ENCODE measurements at places on chromosomes 4 and X.

- DNase-seq, result no peak
These were observed 173.0 kb upstream of the TET2 start for GRCh38 chr4:104973708-104974107.

DNA sequence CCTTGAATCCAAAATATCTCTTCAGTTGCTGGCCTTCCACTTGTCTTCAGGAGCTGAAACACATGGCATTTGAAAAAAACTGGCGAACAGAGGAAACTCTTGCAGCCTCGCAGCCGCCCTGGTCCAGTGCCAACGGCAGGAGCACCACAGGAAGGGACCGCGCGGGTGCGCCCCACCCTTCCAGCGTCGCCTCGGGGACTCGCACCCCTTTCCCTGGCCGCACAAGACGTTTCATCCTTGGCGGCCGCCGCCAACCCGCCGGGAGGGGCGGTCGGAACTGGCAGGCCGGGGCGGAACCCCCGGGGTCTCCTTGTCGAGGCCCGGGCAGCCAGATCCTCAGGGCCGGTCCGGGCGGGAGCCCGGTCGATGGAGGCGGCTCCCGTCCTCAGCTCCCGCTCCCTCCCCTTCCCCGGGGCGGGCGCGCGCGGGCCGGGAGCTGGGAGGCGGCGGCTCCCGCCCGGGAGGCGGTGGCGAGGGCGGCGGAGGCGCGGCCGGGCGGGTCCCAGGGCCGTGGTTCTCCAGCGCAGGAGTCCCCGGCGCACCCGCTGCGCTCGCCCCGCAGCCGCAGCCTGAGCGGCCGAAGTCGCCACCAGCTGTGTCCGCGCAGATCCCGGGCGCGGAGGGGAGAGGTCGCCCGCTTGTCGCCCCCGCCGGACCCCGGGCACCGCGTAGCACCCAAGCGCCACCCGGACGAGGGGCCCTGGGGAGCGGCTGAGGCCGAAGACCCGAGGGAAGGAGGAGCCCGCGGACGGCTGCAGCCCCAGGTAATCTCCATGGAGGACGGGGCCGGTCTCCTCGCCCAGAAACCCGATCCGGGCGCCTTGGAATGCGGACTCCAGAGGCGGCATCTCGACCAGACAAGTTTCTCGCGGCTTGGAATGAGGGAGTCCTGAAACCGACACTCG, 886 bp upstream of the NDST3 start:
- no peak for DNase-seq

DNA sequence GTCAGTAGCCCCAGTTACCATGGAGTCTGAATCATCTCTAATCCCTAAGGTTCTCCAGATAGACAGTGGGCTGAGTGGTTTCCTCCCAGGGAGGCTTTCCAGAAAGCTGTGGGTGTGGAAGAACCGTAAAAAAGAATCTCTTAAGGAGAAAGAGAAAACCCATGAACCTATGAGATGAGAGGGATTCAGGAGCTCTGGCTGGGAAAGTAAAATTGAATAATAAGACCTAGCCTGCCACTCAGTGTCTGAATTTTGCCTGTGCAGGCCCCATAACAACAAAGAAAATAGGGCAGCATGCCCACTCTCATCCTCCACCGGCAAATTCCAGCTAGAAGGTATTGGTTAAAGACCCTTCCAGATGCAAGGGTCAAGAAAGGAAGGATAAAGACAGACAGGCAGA, 16.9 kb downstream of the AWAT2 start:
- no peak for DNase-seq

DNA sequence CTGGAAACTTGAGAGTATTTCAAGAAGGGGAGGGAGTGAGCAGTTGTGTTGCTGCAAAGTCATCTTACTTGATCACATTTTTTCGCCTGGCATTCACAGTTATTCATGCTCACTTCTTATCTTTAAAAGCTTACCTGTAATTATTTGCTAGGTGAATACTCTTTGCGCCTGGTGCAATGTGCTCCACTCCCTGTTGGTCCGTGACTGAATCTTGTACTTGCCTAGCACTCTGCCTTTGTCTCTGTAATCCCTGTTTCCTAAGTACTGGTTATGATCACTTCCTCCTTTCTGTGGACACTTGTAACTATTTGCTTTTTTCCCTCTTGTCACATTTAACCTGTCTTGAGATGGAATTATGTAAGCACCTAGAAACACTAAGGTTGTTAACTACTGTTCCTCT, 5.8 kb downstream of the BMP2K start:
- no peak for DNase-seq

GRCh38 chrX:42021058-42021457, 97.7 kb upstream of the CASK start:
- no peak for DNase-seq

- DNase-seq, result no peak
These were observed 9.3 kb downstream of the STX18 start for GRCh38 chr4:4532371-4533154.

- no peak for DNase-seq
These were observed 469.4 kb downstream of the DMD start for GRCh38 chrX:32741910-32742309.

GRCh38 chrX:34879886-34880285, 62.7 kb upstream of the FAM47B start:
- no peak for DNase-seq

DNA sequence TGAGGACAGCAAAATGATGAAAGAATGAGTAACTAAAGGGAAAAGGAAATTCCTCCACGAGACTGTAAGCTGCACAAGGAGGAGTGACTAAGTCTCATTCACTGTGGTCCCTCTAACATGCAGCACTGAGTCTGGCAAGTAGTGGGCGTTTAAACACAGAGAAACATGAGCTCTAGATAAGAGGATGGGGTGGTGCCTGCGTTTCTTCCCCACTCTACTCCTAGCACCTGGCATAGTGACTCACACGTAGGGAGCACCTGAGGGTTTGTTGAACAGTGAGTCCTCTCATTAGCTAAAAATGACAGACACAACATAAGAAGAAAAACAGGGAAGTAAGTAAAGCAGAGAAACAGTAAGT, 105.8 kb upstream of the CBR4 start:
- DNase-seq, result peak; percentile 57

DNA sequence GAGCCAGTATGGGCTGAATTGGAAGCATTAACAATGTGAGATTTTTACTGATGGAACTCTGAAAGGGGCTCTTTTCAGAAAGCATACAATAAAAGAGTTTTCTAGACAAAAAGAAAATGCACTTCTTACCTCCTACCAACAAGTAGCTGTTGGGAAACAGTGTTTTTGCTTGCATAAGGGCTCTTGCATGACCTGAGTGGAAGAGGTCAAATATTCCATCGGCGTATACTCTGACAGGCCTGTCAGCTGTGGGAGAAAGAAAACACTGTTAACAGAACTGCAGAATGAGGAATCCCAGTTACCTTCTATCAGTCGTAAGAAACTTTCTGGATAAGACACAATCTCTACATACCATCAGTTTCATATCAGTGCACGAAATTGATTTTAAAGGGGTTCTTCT, 39.5 kb downstream of the PCYT1B start:
- DNase-seq, result no peak

GRCh38 chr4:15982842-15983524, 20.0 kb upstream of the FGFBP2 start:
- DNase-seq, result peak; percentile 43

DNA sequence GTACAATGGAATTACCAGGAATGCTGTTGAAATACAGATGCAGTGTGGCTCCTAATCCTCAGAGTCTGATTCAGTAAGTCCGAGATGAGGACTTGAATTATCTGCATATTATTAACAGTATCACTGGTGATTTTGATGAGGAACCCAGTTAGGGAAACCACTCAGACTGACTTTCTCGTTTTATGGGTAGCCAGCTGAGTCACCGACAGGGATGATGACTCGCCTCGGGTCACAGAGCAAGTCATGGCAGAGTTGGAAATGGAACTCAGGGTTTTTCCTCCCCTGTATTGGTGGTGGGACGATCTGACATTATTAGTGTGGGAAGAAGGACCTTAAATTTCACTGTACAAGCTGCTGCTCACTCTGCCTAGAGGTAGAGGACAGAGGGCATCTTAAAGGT, 51.3 kb downstream of the RTL9 start:
- DNase-seq, result no peak

GRCh38 chrX:37409278-37409677, 60.1 kb downstream of the PRRG1 start:
- no peak for DNase-seq

- DNase-seq, result no peak
These were observed 12.2 kb upstream of the IDS start for GRCh38 chrX:149517308-149517707.

DNA sequence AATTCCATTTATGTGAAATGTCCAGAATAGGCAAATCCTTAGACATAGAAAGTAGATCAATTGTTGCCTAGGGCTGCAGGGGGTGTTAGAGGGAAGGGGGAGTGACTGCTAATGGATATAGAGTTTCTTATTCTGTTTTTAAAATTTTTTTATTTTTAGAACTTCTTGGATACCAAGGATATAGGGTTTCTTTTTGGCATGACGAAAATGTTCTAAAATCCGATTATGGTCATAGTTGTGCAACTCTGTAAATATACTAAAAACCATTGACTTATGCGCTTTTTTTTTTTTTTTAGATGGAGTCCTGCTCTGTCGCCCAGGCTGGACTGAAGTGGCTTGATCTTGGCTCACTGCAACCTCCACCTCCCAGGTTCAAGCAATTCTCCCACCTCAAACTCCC, 125.2 kb upstream of the USP9X start:
- DNase-seq, result no peak

DNA sequence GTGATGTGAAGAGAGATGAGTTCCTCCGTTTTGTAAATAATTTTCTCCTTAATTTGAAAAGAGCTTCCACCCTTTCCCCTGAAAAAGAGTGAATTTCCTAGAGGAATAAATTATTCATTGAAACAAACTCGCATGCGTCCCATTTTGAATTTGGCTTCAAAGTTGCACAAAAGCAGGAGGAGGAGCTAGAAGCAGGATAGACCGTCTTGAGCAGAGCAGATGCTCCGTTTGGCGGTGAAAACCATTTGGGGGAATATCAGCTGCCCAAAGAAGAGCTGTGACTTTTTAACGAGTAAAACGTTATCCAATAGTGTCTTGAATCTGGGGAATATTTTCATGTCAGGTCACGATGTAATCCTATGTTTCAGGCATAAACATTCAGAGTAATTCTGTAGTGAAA, 42.0 kb downstream of the FAM149A start:
- no peak for DNase-seq

DNA sequence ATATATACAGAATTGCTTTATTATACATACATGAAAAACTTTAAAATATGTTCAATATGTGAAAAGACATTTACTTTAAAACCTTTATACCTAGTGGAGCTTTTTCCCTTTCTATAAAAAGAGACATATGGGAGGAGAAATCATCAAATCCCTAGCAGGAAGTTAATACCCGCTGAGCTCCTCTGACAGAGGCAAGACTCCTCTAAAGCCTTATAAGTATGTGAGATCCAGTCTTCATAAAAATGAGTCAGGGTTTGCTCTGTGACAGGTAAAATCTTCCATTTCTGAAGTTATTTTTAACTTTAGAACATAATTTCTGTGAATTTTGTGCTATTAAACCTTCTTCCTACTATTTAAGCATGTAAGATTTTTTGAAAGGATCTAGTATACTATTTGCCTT, 634.4 kb upstream of the AADAT start:
- no peak for DNase-seq

DNA sequence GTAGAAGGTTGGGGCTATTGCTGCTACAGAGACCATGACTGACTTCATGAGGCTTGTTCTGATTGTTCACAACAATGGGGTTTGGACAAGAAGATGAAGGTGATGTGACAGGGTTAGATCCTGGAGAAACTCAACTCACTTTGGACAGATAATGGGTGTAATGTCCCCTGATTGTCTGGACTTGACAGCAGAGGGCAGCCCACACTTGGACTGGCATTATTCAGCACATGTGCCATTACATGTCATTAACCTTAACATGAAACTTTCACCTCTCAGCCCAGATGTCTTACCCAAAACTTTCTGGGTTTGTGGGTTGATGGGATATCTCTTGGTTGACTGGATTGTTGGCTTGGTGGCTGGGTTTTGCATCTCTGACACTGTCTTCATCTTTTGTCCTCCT, 101.5 kb downstream of the MXRA5 start:
- DNase-seq, result no peak

GRCh38 chr4:140819610-140820009, 63.4 kb upstream of the TBC1D9 start:
- no peak for DNase-seq

DNA sequence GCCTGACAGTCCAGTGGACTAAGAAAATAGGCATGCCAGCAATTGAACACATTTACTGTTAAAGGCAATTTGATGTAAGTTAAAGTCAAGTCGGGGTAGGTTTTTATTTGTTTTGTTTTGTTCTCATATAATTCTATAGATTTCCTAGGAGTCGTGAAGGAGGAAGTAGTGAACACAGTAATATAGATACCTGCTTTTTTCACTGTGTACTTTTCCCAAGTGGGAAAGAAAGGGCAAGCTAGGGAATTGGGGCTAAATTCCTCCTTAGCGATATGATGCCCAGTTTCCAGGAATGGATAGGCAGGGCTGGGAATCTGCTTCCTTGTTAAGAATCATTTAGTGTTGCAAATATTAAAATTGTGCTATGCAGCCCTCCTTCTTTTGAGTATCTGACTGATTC, 271.0 kb downstream of the ARHGAP24 start:
- no peak for DNase-seq

DNA sequence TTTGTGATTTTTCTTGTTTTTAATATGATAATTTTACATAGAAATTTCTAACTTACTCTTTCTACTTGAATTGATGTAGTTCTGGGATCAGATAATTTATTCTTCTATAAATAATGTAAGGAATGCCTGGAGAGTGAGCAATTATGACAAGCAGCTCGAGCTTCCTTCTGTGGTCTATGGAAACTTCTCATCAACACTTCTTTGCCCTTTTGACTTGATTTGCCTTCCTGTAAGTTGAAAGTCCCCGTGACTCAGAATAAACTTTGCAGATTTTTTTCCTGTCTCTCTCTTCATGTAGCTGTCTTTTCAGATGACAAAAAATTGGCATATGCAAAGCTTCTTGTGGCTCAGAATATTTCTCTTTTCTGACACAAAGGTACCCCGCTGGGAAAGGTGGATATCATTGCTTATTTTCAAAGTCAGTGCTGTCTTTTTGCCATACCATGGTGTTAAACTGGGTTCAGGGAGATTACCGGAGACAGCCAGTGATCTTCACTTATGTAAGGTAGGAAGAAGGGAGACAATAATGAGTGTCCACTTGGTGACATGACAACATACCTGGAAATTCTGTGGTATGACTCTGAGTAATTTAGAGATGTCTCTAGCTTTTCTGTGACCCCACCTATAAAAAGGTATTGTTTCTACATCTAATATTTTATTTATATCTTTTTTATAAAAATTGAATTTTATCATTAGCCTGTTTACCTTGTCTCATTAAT, 278.6 kb upstream of the GNPDA2 start:
- no peak for DNase-seq

GRCh38 chr4:1961563-1961962, 47.2 kb downstream of the NELFA start:
- no peak for DNase-seq

- DNase-seq, result no peak
These were observed 1063.8 kb upstream of the INTU start for GRCh38 chr4:126568652-126569570.

- DNase-seq, result no peak
These were observed 2301.3 kb upstream of the TENM3 start for GRCh38 chr4:179941911-179942310.

GRCh38 chr4:116180157-116180601, 905.2 kb downstream of the TRAM1L1 start:
- no peak for DNase-seq

All from HS-27A (cell line).